Stimulated activated CD8-positive, alpha-beta memory T cell treated with anti-CD3 and anti-CD28 coated beads, Interleukin-7, amount 100 ng/mL, for 48 hours (primary cell): ENCODE measurements at places on chromosomes 2 and 18.
A peak's percentile ranks its signal among the peaks of the same experiment; 100 is the strongest.

GRCh38 chr18:31750273-31750672, 10.4 kb downstream of the SLC25A52 start:
- DNase-seq = no peak

DNA sequence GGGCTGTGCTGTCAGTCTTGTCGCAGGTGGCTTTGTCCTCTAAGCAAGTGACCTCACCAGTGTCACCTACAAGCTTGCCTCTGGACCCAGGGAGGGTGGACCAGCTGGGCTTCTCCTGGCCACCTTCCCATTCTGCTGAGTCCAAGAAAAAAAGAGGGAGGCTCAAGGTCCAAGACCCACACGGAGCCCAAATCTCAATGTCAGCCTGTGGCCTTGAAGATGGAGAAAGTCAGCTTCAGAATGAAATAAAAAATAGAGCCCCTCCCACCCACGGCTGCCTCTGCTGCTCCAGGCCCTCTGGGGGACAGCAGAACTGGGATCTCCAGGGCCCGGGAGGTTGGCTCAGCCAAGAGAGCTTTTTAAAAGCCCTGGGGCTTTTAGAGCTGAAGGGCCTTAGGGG, 145.9 kb downstream of the TNS1 start:
- no peak for DNase-seq

DNA sequence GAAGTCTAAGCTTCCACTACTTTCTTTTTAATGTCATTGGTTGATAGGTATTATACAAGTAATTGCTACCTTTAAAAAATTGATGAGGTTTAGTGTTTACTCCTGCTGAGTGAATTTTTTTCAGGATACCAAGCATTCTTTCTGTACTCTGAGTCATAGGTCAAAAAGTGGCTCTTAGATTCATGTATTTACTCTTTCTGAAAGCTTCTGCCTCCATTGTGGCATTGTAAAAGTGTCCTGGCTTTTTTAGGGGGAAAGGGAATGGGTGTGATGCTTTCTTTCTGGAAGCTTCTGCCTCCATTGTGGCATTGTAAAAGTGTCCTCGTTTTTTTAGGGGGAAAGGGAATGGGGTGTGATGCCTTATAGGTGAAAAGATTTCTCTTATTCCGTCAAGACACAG, 286.5 kb downstream of the LPIN1 start:
- no peak for DNase-seq

- no peak for DNase-seq
Observed at GRCh38 chr2:127913808-127914457, 28.2 kb upstream of the AMMECR1L start.

GRCh38 chr2:18301421-18302139, 258.9 kb downstream of the RDH14 start:
- DNase-seq = no peak

DNA sequence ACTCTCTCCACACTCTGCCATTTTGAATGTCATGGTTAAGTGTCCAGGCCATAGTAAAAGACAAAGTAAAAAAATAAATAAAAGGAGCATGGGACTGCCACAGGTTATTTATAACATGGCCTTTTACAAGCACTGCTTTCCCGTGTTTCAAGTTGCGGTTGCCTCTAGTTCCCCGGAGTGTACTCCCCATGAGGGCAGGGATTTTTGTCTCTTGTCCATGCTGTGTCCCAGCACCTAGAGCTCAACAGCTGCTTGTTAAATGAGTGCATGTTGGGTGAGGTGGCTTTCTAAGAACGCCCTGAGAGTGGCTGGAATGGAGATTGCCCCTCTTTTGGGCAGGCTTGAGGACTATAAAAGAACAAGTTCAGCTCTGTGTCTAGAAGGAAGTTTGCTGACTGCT, 8.4 kb downstream of the CAVIN2 start:
- DNase-seq = no peak

DNA sequence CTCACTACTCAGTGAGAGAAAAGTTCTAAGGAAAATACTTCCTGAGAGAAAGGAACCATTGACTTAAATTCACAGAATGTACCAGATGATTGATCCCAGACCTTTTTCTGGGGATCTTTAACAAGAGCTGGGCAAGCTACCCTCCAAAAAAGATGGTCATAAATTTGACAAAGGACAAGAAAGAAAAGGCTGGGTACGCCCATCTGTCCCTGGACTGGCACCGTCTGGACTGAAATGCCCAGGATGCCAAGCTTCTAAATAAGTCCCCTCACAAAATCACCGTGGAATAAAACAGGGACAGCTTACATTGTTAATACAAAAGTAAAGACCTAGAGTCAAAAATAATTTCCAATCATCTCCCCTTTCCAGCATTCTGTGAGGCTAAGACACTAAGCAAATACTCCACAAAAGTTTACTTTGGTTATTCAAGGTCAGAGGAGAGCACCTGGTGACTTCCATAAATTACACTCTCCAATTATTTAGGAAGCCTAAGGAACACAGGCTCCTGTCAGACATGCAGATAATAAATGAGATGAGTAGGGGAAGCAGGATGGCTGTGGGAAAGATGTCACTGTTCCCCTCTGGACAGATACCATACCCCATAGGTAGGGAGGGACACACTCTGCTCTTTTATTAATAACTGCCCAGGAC, 69.9 kb downstream of the UXS1 start:
- DNase-seq = no peak

GRCh38 chr2:125576558-125576957, 1079.4 kb upstream of the GYPC start:
- DNase-seq = no peak

- DNase-seq = no peak
Observed at GRCh38 chr2:48727560-48727959, 28.0 kb downstream of the LHCGR start.

DNA sequence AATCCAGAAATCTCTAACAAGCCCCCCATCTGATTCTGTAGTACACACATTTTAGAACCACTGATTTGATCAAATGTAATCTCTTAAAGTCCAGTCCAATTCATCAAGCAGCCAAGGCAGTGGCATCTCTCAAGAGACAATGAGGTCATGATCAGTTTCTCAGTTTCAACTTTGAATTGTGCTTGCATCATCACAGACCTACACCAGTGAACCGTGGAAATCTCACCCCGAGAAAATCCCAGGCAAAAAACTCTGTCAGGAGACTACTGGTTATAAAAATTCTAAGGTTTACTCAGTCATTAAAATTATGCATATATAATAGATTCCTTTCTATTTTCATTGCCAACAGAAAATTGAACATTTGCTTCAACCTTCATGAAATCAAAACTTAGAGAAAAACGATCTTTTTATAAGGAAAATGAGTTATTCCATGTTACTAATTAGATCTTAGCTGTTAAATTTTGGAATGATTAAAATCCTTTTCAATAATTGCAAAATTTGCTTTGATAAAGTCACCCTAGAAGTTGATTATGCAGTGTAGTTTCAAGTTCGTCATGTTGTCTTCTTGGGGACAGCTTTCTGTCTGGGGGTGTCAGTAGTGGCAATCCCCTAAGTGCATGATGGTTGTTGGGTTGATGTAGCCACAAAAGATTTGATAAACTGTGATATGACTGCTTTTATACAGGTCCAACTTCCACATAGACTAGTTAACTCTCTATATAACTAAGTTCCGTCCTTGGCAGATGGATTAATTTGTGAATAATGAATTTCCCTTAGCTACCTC, 235.0 kb downstream of the CAMKMT start:
- no peak for DNase-seq

GRCh38 chr18:49588971-49589370, 27.1 kb downstream of the LIPG start:
- no peak for DNase-seq

- no peak for DNase-seq
Observed at GRCh38 chr2:234374736-234375135, 122.1 kb downstream of the ARL4C start.

DNA sequence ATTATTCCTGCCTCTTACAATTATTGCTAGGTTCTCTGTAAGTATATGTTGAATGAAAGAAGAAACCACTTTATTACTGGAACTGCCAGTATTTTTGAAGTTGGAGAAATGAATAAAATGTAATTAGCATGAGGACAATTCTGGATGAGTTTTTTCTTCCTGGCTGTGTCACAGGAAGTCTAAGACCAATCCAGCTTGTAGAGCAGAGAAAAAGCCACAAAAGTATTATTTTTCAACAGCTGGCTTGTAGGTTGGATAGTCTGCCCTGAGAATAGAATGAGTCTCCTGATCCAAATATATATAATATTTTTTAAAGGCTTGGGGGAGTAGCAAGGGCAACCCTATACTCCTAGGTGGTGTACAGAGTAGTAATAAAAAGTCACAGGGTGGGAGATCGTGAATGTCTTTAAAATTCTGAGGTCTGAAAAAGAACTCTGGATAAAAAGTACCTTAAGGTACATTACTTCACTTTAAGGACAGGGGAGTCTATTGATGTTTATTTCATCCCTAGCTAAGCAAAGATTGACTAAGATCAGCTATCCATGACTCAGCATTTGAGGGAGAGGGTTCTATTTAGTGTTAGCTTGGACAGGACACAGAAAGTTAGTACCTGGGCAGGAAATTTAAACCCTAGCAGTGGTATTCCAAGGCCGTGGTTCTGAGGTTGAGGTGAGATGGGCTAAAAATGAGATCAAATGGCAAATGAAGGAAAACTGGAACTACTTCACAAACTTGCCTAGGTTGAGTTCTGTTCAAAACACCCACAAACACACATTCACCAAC, 31.7 kb downstream of the SLC40A1 start:
- no peak for DNase-seq

DNA sequence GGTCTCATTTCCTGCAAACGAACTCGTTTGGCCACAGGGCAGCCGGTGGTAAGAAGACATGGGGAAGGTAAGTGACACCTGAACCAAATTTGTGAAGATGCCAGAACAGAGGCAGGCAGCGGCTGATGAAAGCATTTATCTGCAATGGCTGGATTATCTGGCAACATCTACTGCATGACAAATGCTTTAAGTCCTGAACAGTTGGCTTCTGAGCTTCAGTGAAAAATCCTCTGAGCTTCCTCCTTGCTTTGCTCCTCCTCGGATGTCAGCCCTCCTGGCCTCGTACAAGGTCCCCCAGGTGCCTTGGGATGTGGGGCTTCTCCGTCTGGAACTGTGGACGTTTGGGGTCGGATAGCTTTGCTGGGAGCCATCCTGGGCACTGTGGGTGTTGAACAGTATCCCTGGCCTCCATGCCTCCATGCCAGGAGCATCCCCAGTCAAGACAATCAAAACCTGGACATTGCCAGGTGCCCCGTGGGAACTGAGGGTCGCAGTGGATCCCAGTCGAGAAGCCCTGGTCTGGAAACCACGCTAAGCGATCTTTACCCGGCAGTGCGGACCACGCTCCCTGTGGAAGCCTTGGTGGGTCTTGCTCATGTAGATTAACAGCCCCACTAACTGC, 49.3 kb downstream of the KCNG2 start:
- DNase-seq = no peak

- DNase-seq = peak; percentile 19
Observed at GRCh38 chr18:24019641-24020331, 5.2 kb downstream of the TTC39C start.
